ENCODE measurements at places on chromosomes 16 and 17.

DNA sequence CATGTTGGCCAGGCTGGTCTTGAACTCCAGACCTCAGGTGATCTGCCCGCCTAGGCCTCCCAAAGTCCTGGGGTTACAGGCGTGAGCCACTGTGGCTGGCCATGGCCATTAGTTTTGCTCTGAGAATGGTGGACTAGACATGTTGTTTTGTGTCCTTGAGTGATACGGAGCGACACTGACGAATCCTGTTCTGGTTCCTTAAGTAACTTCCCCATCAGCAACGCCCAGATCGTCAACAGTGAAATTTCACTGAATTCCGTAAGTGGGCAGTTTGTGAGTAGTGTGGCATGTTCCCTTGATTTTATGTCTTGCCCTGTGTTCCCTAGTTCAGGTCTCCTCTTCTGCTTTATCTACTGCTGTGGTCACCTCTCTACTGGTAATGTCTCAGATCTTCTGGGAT lies 67.4 kb downstream of the SNX29 start:
- no peak for DNase-seq

- DNase-seq: no peak
Measured at GRCh38 chr17:3723188-3723555, 531 bp upstream of the HASPIN start.

- DNase-seq: peak; percentile 99
Measured at GRCh38 chr17:64506576-64507412, at the start of gene CEP95. Gene CEP95, plus strand, starts transcription at chr17:64506977. Its CDS starts 121 bp downstream, at chr17:64507098.

DNA sequence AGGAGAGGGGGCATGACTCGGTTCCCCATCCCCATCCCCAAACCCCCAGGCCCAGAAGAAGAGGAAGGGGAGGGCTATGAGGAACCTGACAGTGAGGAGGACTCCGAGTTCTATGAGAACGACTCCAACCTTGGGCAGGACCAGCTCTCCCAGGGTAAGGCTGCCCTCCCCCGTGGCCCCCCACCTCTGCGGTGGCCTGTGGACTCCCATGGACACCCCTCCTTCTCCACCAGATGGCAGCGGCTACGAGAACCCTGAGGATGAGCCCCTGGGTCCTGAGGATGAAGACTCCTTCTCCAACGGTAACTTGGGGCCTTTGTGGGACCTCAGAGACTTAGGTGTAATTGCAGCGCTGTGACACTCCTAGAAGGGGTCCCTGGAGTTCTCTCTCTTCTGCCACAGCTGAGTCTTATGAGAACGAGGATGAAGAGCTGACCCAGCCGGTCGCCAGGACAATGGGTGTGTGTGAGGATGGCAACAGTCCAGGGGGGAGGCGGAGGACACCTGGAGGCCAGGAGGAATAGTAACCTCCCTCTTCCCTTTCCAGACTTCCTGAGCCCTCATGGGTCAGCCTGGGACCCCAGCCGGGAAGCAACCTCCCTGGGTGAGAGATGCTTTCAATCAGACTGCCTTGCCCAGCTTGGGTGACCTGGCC lies 5.6 kb downstream of the CD19 start:
- no peak for DNase-seq

DNA sequence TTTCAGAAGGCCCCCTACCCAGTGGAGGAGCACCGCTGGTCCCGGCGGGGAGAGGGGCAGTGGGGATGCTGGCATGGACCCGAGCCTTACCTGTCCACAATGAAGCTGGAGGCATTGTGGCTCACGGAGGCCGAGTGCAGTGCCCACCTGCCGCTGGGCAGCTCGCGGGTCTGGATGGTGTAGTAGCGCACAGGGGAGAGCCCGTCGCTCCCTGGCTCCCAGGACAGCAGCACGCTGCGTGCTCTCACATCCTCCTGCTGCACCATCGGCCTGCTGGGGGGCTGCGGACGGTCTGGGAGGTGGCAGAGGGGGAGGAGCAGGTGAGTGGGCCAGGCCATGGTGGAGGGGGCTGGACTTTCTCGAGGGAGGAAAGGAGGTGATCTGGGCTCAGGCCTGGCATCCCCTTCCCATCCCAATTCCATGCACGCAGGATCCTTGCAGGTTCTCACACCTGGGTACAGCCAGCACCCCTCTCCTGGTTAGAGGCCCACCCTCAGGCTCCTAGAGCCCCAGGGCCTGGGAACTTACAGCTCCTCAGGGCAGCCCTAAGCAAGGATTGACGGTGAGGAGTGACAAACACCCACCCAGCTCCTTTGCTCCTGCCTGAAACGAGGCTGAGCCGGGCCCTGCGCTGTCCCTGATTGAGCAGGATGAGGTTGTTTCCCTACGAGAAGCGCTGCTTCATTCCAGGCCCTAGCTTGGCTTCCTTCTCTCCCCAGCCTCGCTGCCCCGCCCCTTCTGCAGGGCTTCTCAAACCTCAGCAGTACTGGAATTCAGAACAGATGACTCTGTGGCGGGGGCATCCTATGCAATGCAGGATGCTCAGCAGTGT lies 76.2 kb upstream of the CDC42EP4 start:
- DNase-seq: peak; percentile 65

Measured in fibroblast of skin of abdomen (primary cell).